Effector CD4-positive, alpha-beta T cell (primary cell): ENCODE measurements at places on chromosomes 2 and 18.

- no peak for DNase-seq
Observed at GRCh38 chr18:26635466-26635865, 87.1 kb upstream of the KCTD1 start.

DNA sequence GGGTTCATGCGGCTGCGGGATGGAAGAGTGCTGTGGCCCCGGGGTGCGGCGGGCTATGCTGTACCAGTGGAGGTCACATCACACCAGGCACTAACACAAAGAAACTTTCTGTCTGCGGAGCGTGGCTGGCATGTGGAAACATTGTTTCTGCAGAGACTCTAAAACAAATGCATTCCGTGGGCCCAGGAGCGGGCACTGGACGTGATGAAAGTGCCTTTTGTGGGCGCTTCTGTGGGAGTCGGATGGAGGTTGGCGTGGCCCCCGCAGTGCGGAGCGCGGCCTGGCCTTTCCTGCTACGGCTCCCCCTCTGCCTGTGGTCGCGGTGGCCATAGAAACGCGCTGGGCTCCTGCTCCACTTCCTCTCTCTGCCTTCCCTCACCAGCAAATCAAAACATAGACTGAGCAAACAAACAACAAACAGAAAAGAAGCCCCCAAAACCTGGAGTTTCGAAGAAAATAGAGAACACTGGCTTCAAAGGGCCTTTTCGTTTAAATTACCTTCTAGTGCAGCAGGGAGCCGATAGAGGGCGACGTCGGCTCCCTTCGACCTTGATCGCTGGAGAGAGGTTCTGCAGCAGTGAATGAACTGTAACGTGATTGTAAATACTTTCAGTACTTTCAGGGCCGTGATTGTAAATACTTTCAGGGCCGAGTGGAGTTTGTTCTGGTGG is 51.4 kb downstream of the KIF5C start:
- peak; percentile 28 for DNase-seq

- no peak for DNase-seq
Observed at GRCh38 chr2:23900541-23901322, 26.2 kb downstream of the ATAD2B start.

- no peak for DNase-seq
Observed at GRCh38 chr18:7383002-7383980, 152.4 kb downstream of the LRRC30 start.

GRCh38 chr2:98913916-98914712 is 21.9 kb downstream of the CRACDL start:
- DNase-seq: no peak

- DNase-seq: no peak
Observed at GRCh38 chr2:15942711-15943345, 2.5 kb downstream of the MYCN start.

DNA sequence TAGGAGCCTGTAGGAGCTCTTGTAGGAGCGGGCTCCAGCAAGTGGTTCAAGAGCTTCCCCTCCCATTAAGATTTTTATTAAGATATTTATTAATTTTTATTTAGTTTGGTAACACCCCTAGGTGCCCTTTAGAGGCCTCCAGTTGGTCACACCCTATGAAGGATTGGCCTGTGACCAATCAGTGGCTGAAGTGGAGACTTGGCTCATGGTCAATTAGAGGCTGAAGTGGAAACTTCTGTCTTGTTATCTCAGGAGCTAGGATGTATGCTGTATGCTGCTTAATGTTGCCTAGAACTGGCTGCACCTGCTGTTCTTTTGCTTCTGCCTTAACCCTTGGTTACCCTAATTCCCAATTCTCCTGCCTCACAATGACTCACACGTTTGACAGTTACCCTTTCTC is 48.7 kb downstream of the DHRS9 start:
- no peak for DNase-seq

DNA sequence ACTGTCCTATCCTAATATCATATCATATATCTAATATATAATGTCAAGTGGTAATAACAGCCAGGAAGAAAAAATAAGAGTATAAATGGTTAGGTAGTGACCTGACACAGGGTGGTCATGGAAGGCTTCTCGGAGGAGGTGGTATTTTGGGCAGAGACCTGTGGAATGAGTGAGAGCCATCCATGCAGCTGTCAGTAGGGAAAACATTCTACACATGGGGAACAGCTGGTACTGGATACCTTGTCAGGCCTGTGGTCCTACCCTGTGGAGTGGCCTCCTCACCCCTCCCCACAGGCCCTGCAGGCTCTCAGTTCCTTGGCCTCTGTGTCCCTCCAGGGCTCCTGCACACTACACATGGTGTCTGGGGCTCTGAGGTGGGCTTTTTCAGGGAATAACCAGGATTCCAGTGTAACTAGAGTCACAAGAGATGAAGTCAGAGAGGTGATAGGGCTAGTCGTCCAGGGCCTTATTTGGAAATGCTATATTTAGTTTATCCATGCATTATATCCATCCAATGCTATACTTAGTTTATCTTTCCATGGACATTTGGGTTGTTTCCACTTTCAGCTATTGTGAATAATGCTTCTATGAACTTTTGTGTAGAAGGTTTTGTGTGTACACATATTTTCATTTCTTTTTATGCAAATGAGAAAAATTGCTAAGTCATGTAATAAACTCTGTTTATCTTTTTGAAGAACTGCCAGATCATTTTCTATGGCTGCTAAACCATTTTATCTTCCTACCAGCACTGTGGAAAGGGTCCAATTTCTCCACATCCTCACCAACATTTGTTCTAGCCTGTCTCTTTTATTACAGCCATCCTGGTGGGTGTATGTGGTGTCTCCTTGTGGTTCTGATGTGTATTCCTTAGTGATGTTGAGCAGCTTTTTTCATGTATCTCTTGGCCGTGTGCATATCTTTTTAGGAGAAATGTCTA is 75.6 kb downstream of the TPGS2 start:
- no peak for DNase-seq

DNA sequence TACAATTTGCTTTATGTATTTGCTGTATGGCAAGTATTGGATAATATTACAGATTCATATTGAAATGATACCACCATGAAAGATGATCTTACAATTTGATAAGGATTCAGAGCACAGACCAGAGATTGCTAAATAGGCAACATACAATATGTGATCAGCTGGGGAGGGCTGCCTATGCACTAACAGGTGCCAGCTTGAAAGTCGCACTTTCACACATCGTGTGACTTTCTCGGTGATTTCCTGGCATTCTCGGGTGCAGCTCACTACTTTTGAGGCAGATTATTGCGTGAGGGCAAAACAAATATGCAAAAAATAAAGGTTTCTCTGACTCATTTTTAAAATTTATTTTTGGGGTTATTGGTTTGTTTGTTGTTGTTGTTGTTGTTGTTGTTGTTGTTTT is 36.0 kb downstream of the RBMS1 start:
- no peak for DNase-seq
